ENCODE measurements at places on chromosomes 11 and 22.

DNA sequence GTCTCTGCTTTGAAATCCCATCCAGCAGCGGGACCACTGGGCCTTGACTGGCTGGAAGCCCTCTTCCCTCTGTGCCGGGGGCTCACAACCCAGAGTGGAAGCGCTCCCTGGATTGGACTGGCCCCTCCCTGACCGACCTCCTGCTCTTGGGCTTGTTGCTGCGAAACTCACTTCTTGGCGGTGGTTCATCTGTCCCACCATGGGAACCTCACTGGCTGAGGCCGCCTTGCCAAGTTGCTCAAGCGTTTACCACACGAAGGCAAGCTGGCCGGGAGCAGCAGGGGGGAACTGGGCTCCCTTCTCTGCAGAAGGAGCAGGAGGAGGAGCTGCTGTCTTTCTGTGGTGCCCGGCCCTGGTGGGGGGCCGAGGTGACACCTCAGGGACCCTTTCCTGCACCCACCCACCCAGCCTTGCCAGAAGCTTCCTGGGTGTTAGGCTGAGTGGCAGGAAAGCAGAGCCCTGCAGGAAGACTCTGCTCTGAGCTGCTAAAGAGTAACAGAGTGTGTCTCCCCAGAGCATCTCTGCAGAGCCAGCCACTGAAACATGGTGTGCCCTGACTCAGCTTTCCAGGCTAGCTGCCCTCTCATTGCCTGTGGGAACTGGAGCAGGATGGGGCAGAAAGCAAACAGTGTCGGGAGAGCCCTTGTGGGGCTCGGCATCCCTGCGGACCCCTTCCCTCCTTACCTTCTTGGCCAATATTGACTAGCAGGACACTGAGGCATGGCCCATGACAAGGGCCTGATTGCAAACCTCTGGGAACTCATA is 88.5 kb upstream of the ALX4 start:
- DNase-seq = no peak

DNA sequence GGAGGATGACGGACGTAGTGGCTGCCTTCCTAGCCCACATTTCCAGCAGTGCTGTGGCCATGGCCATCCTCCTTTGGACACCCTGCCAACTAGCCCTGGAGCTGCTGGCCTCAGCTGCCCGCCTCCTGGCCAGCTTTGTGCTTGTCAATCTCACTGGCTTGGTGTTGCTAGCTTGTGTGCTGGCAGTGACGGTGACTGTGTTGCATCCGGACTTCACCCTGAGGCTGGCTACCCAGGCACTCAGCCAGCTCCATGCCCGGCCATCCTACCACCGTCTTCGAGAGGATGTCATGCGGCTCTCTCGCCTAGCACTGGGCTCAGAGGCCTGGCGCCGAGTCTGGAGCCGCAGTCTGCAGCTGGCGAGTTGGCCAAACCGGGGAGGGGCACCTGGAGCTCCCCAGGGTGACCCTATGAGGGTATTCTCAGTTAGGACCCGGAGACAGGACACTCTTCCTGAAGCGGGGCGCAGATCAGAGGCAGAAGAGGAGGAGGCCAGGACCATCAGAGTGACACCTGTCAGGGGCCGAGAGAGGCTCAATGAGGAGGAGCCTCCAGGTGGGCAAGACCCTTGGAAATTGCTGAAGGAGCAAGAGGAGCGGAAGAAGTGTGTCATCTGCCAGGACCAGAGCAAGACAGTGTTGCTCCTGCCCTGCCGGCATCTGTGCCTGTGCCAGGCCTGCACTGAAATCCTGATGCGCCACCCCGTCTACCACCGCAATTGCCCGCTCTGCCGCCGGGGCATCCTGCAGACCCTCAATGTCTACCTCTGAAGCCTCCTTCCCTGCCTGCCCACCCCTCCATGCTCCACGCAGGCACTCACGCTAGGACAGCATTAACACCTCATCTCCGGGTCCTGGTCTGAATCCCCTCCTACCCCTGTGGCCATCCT is 1.6 kb downstream of the RNF26 start:
- no peak for DNase-seq

GRCh38 chr11:57181678-57182305 is at the start of gene LRRC55:
Gene LRRC55, plus strand, starts transcription at chr11:57181953. Its CDS starts 70 bp downstream, at chr11:57182023.
- DNase-seq = no peak

DNA sequence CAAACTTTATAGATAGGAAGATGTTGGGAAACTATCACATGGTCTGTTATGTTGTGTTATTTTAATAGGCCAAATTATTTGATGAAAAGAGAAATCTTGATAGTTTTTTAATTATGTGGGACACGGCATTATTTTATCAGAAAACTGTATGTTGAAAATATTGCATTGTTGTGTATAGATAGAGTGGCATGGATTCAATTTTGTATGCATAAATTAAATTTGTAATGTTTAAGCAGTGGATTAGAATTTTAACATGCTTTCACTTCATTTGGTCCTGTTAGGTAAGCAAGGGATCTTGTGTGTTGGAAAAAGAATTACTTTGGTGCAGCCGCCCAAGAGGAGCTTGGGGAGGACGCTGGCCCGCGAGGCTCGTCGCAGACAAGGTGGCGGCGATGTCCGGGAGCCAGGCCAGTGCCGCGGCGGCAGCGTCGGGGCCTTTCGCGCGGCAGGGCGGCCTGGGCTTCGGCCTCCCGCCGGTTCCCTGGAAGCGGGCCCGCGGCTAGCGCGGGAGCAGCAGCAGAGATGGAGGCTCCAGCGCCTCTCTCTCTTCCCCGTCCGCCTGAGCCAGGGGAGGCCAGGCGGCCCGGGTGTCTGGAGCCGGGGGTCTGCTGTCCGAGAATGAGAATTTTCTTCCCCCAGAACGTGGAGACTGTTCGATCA is 82.7 kb downstream of the GGT1 start:
- no peak for DNase-seq

GRCh38 chr11:72317982-72318381 is 74.0 kb upstream of the PHOX2A start:
- DNase-seq = no peak

DNA sequence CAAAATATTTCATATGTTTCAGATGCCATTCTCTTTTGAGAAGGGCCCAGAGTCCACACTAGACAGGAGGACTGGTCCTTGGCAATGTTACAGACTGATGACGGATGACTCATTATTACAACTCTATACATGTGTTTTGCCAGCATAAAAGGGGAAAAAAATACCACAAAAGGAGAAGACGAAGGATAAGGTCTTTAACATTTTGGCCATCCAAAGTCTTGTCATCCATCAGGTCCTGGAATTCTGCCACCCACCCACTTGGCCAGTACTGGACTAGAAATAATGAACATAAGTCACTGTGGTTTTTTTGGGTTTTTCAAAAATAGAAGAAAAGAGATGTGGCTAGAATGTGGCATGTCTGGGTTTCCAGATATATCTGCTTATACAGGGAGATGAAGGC is 57.7 kb upstream of the BDNF start:
- no peak for DNase-seq

GRCh38 chr11:44858796-44859527 is 91.7 kb downstream of the TP53I11 start:
- DNase-seq = no peak

DNA sequence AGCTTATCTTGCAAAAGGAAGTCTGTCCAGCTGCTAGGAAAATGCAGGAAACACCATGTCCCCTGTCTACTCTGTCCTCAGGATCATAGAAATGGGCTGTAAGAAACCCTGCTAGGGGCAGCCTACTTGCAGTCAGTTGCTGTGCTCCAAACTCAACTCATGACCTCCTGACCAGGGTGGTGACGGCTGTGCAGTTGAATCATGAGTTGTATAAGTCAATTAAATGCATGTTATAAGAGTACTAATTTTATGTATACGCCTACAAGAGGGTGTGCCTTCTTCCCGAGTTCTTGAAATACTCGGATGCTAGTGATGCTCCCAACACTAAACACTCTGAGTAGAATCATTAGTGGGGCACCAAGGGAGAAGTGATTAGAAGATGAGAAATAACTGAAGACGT is 776.4 kb downstream of the OPCML start:
- DNase-seq = no peak

DNA sequence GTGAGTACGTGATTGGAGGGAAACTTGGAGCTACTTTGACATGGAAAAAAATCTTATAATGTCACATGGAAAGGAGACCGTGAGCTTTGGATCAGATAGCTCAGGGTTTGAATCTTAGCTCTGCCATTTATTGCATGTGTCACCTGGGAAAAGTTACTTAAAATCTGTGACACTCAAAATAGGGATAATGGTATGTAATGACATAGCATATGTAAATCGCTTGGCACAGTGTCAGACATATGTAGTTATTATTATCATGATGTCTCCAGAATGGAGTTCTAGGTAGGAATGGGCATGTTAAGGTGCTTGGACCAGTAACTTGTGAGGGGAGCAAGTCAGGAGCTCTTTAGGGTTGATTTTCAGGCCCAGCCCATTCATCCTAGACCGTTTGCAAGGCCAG is 75.8 kb downstream of the GRIK4 start:
- DNase-seq = no peak

DNA sequence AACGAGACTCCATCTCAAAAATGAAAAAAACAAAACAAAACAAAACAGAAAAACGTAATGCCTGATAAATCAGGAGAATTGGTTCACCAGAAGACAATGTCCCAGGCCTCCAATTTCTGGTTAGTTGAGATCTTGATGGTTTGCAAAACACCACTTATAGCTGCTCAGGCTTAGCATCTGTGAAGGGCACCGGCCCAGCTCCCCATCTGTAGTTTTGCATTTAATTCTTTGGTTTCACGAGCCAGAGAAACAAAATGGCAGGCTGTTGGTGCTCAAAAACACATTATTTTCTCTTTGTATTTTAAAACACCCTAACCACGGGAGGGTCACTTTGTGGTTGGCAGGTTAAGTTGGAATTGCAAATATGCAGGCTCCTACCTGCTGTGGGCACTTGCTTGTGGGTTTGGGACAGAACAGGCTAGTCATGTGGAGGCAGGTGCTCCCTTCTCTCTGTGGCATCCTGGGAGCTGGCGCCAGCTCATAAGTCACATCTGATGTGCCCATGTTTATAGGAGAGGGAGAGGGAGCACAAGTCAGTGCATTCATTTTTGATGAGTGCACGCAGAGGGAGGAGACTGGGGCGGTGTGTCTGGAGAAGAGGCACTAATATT is 145.9 kb downstream of the CEP164 start:
- no peak for DNase-seq

GRCh38 chr22:31321421-31321820 is 24.7 kb downstream of the PATZ1 start:
- no peak for DNase-seq

DNA sequence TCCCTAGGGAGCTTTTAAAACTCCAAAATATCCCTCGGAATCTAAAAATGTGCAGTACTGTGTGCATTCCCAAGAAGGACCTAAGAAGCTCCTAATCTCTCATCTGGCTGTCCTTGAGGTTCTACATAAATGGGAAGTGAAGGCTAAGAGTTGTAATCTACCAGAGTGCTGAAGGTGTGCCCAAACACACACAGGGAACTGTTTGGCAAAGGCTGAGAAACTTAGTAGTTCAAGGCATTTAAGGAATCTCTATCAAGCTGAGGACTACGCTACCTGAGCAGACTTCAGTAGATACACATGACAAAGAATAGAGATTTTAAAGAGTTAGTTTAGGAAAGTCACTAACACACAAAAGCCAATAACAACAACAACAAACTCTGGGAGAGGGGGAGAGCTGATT is 71.1 kb downstream of the TTC28 start:
- no peak for DNase-seq

- DNase-seq = no peak
These were observed 81.3 kb downstream of the KIRREL3 start for GRCh38 chr11:126919147-126919823.

GRCh38 chr22:22031183-22031945 is 48.8 kb upstream of the TOP3B start:
- no peak for DNase-seq

- DNase-seq = no peak
These were observed 93.9 kb downstream of the DSCAML1 start for GRCh38 chr11:117702946-117703598.

DNA sequence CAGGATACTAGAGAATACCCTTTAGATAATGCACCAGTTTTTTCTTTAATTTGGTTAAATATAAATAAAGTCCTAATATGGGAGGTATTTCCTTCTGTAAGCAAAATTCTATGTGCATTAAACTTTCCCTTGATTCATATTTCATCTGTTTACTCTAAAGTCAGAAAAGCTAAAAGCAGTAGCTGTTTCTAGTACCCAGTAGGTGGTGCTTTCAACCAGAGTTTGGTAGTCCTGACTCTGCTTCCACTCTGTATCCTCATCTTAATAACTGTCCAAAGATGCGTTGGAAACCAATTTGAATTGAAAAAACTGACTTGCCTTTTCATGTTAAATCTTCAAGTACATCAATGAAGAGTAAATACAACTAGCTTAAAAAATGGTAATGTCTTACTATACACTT is 1065.2 kb downstream of the JRKL start:
- no peak for DNase-seq

GRCh38 chr11:11848891-11849746 is 7.3 kb downstream of the USP47 start:
- DNase-seq = peak; percentile 45

GRCh38 chr11:126704096-126704495 is 296.5 kb downstream of the KIRREL3 start:
- DNase-seq = no peak

- DNase-seq = peak; percentile 24
These were observed 35.2 kb downstream of the MAML2 start for GRCh38 chr11:96307776-96308140.

GRCh38 chr11:101497291-101497690 is 86.5 kb downstream of the TRPC6 start:
- no peak for DNase-seq

DNA sequence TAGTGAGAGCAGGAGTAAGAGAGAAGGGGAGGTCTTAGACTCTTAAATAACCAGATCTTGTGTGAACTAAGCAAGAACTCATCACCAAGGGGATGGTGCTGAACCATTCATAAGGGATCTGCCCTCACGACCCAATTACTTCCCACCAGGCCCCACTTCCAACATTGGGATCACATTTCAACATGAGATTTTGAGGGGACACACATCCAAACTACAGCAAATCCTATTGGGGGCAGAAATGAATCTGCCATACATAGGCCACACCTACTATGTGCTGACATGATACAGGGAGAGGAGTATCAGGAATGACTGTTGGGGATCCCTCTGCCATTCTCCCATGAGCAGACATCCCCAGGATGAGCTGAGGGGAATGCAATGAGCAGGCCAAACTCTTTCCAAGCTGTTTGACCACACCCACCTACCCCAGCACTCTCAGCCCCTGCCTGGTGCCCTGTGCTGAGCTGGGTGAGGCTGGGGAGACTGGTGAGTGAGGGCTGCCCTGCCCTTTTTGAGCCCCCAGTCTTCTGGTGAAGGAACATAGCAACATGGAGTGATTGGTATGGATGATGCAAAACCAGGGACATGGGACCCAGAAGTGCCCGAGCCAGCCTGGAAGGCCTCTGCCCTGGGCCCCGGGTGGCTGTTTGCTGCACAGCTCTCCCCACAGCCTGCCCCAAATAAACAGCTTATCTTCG is 1.2 kb upstream of the GTSE1 start:
- DNase-seq = no peak
